ENCODE measurements at places on chromosomes 12 and 14. TPM values are rescaled to one million over a fixed set of nuclear protein-coding genes. Genes with fewer than 3 reads are reported as not detected.

DNA sequence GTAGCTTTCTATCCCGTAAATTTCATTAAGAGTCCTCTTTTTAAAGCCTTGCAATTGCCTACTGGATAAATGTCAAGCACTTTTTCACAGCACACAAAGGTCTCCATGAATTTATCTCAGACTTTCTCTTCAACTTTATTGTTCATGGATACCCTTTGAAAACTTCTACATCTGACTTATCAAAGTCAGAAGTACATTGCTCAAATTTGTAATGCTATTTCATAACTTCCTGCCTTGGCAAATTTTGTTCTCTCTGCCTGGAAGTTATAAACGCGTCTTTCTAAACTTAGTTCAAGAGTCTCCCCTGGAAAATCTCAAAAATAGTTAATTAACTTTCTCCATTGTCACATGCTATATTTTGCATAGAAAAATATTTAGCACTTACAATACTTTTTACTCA lies 55.9 kb upstream of the RERGL start:
- no peaks in the 10 kb centered on the region for H3K27me3 ChIP-seq
- H3K4me3 ChIP-seq: no peak overlapping the region
- no peak overlapping the region for H3K27ac ChIP-seq

- no peak overlapping the region for H3K4me3 ChIP-seq
- peaks cover 3% of the 10 kb centered on the region for H3K4me1 ChIP-seq
- no peaks in the 10 kb centered on the region for H3K36me3 ChIP-seq
- no peak for DNase-seq
Measured at GRCh38 chr14:96806836-96807235, 9.7 kb downstream of the VRK1 start.

GRCh38 chr12:41795051-41795600 lies 349.5 kb downstream of the GXYLT1 start:
- H3K4me3 ChIP-seq: no peak overlapping the region
- no peak overlapping the region for H3K27ac ChIP-seq
- DNase-seq: peak; percentile 2
- no peaks in the 10 kb centered on the region for H3K27me3 ChIP-seq
- no peaks in the 10 kb centered on the region for H3K4me1 ChIP-seq

- H3K4me3 ChIP-seq: peak overlapping the region; percentile 78
- no peak for DNase-seq
- peaks cover 30% of the 10 kb centered on the region for H3K36me3 ChIP-seq
- no peak overlapping the region for H3K27ac ChIP-seq
Measured at GRCh38 chr12:123388951-123389559, 5.1 kb downstream of the KMT5A start.

PLEK2 gene
- 2.5 TPM for total RNA-seq

- no peak for DNase-seq
- H3K27ac ChIP-seq: no peak within 1 kb of the TSS
- no peaks in the 10 kb centered on the region for H3K36me3 ChIP-seq
- H3K4me1 ChIP-seq: no peaks in the 10 kb centered on the region
Measured at GRCh38 chr12:8822298-8822697, at the start of gene A2ML1. TSS of gene A2ML1 (plus strand) at chr12:8822621. CDS start at chr12:8822652, 31 bp downstream.

MAP1LC3B2 gene
- not detected for total RNA-seq

All from IMR-90 (cell line).